ENCODE measurements at places on chromosomes 3 and 15. TPM values are rescaled to one million over a fixed set of nuclear protein-coding genes. Genes with fewer than 3 reads are reported as not detected.

LRRN1 gene
- 0.64 TPM for total RNA-seq

GOLGA8N gene
- total RNA-seq, result 65.7 TPM

DNA sequence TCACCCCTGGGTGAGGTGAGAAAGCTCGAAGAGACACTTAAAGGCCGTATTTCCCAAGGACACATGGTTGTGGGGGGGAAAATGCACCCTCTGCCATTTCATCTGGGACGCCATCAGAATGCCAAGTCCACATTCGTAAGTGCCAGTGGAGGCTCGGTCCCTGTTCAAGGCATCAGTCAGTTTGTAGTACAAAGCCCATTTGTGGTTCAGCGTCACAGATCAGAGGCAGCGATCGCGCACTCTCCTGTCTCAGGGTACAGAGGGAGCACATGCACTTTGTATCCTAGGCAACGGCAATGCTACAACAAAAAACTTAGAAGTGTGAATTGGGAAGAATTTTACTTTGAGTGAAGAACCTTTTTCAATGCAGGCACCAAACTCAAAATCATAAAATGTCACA lies 27.2 kb downstream of the SEMA6D start:
- no peak for DNase-seq
- H3K4me3 ChIP-seq, result no peak overlapping the region
- H3K27ac ChIP-seq, result no peak overlapping the region
- no peaks in the 10 kb centered on the region for H3K27me3 ChIP-seq
- H3K4me1 ChIP-seq, result no peaks in the 10 kb centered on the region
- no peaks in the 10 kb centered on the region for H3K36me3 ChIP-seq

UROC1 gene
- total RNA-seq, result not detected

GRCh38 chr15:70519004-70519365 lies 244.4 kb downstream of the UACA start:
- H3K4me1 ChIP-seq, result no peaks in the 10 kb centered on the region
- peaks cover 28% of the 10 kb centered on the region for H3K27me3 ChIP-seq
- no peaks in the 10 kb centered on the region for H3K36me3 ChIP-seq
- H3K4me3 ChIP-seq, result no peak overlapping the region
